Right lung (tissue), 10 donors: ENCODE measurements at places on chromosomes 11 and 22. TPM values are rescaled to one million over a fixed set of nuclear protein-coding genes. Genes with fewer than 3 reads are reported as not detected.

DNA sequence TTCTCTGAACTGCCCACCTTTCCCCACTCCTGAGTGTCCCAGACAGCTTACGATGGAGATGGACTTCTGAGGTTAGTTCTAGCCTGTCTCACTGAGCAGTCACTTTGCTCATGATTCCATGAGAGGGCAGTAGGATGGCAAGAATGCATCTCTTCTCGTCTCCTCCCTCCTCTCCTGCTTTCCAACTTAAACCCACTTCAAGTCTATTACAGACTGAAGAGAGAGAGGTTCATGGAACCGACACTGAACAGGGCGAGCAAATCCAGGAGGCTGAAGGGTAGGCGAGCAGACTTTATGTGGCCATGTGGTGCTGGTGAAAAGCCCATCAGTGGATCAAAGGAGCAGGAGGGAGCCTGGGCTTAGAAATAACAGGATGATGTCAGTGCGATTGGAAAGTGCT lies 38.6 kb downstream of the CEP164 start:
- no peak for DNase-seq

- DNase-seq = no peak
Measured at GRCh38 chr11:103085758-103086365, 6.1 kb downstream of the DCUN1D5 start.

- DNase-seq = no peak
Measured at GRCh38 chr11:24373516-24373915, 123.3 kb upstream of the LUZP2 start.

DNA sequence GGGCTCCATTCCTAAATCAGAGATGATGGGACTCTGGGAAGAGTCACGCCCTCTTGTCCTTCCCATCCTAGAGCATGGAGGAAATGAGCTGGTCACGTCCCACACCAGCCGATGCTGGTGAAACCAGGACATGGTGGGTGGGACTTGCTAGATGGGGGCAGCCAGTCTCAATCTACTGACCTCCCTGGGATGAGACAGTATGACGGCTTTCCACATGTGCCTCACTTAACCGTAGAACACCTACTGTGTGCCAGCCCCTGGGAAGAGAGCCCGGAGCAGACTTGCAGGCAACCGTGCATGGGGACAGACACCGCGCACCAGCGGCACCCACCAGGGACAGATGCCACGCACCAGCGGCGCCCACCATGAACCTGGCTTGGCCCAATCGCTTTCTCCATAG lies 3.8 kb downstream of the OSBPL5 start:
- DNase-seq = no peak

- no peak for DNase-seq
Measured at GRCh38 chr22:39308614-39309363, 10.6 kb downstream of the RPL3 start.

The MMP7 gene
- polyA plus RNA-seq = 0.76 TPM

The OR51B4 gene
- polyA plus RNA-seq = 0.36 TPM

The MIAT gene
- 4.4 TPM for polyA plus RNA-seq

The GGT5 gene
- polyA plus RNA-seq = 13.1 TPM

The UVRAG gene
- 20.2 TPM for polyA plus RNA-seq
